Spinal cord (tissue), 10 donors: ENCODE measurements at places on chromosomes 2 and 18. TPM values are rescaled to one million over a fixed set of nuclear protein-coding genes. Genes with fewer than 3 reads are reported as not detected.

DCTN1 gene
- polyA plus RNA-seq = 296 TPM

ERBB4 gene
- 20.0 TPM for polyA plus RNA-seq

GRCh38 chr18:44180683-44181082, 500.0 kb upstream of the SETBP1 start:
- no peak overlapping the region for H3K27ac ChIP-seq
- H3K36me3 ChIP-seq = no peaks in the 10 kb centered on the region
- H3K4me3 ChIP-seq = no peak overlapping the region
- H3K27me3 ChIP-seq = no peaks in the 10 kb centered on the region
- H3K4me1 ChIP-seq = no peaks in the 10 kb centered on the region

- H3K4me1 ChIP-seq = peaks cover 6% of the 10 kb centered on the region
- DNase-seq = no peak
- no peak overlapping the region for H3K4me3 ChIP-seq
- peak overlapping the region; percentile 61 for H3K27ac ChIP-seq
Observed at GRCh38 chr2:85704800-85705679, 10.9 kb downstream of the GNLY start.

GRCh38 chr18:63206433-63207142, 113.0 kb downstream of the BCL2 start:
- peaks cover 35% of the 10 kb centered on the region for H3K4me1 ChIP-seq
- H3K36me3 ChIP-seq = peaks cover 3% of the 10 kb centered on the region
- H3K27ac ChIP-seq = no peak overlapping the region
- H3K4me3 ChIP-seq = no peak overlapping the region
- no peaks in the 10 kb centered on the region for H3K27me3 ChIP-seq
